Activated CD4-positive, alpha-beta memory T cell treated with anti-CD3 and anti-CD28 coated beads for 36 hours (primary cell): ENCODE measurements at places on chromosomes 6 and 20. TPM values are rescaled to one million over a fixed set of nuclear protein-coding genes. Genes with fewer than 3 reads are reported as not detected.

The VSTM2L gene
- total RNA-seq: not detected

The CLVS2 gene
- not detected for total RNA-seq

The MAVS gene
- total RNA-seq: 24.2 TPM

The SLC22A7 gene
- not detected for total RNA-seq

DNA sequence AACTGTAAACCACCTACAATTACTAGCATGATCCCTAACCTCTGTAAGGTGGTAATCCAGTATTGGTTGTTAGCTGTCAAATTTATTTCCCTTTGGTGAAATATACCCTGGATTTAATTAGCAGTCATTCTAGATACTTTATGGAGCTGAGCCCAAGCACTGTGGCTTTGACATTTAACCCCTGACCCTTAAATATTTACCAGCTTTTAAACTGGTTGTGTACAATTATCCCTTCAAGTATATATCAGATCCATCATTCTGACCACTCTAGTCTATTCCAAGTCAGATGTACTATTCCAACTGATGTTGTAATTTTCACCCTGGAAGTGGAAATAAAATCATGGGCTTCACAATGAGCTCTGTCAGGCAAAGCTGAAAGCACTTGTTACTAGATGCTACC is 229.6 kb downstream of the FOXC1 start:
- H3K27me3 ChIP-seq: no peaks in the 10 kb centered on the region
- DNase-seq: no peak
- H3K4me1 ChIP-seq: no peaks in the 10 kb centered on the region
- no peaks in the 10 kb centered on the region for H3K36me3 ChIP-seq

- no peaks in the 10 kb centered on the region for H3K27me3 ChIP-seq
- no peak for DNase-seq
- H3K27ac ChIP-seq: peak overlapping the region; percentile 93
- H3K4me3 ChIP-seq: no peak overlapping the region
- peaks cover 22% of the 10 kb centered on the region for H3K36me3 ChIP-seq
Observed at GRCh38 chr6:2843138-2843740, 1.6 kb upstream of the SERPINB1 start.

DNA sequence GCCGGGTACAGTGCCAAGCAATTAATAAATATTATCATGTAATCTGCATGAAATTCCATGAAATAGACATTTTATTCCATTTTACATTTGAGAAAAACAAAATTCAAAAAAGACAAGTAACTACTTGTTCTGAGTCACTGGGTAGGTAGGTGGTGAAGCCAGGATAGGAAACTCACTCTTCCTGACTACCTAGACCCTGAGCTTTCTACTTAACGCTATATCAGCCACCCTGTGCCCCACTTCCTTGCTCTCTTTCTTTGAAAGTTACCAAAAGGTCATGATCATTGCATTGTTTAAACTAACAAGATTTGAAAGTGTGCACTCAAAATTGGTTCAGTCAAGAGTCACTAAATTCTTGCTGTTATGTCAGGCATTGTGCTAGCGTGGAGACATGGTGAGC is 235.7 kb downstream of the CD83 start:
- H3K27ac ChIP-seq: no peak overlapping the region
- H3K4me1 ChIP-seq: peaks cover 2% of the 10 kb centered on the region
- no peaks in the 10 kb centered on the region for H3K27me3 ChIP-seq
- DNase-seq: no peak
- H3K4me3 ChIP-seq: no peak overlapping the region
- no peaks in the 10 kb centered on the region for H3K36me3 ChIP-seq

- no peaks in the 10 kb centered on the region for H3K27me3 ChIP-seq
- no peak overlapping the region for H3K4me3 ChIP-seq
- no peaks in the 10 kb centered on the region for H3K36me3 ChIP-seq
- no peaks in the 10 kb centered on the region for H3K4me1 ChIP-seq
- no peak for DNase-seq
Observed at GRCh38 chr6:40377173-40377806, 209.9 kb downstream of the LRFN2 start.

DNA sequence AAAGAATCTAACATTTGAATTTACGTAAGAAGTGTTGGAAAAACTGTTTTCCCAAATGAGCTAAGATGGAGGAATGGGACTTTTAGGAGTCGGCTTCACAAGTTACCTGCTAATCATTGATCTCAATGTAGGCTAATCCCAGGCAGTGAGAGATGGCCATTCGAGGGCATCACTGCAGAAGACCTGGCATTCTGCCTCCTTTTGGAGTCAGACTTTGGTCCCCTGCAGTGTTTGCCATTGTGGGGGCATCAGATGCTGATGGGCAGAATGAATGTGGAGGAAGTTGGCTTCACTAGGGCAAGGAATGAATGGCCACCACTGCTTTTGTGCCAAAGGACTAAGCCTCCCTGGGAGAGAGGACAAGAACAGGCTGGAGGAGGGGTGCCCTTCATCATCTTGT is 55.7 kb upstream of the NKX2-2 start:
- H3K4me3 ChIP-seq: no peak overlapping the region
- no peak overlapping the region for H3K27ac ChIP-seq
- peaks cover 11% of the 10 kb centered on the region for H3K4me1 ChIP-seq
- no peaks in the 10 kb centered on the region for H3K36me3 ChIP-seq
- peaks cover 11% of the 10 kb centered on the region for H3K27me3 ChIP-seq

DNA sequence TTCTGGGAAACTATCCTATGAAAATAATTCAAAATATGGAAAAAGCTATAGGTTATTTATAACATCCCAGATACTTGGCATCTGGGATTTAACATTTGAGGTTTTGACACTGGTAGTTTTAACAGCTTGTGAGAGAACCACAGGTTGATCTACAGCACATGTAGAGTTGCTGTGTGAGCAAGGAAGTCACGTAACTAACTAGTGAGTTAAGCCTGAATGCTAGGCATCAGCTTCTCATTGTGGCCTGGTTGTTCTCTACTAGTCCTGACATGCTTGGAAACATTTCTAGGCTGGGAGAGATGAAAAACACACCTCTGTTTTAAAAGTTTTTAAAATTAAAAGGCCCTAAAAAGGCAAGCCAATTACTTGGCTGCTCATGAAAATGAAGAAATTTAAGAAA is 28.2 kb downstream of the ESF1 start:
- DNase-seq: no peak
- peaks cover 18% of the 10 kb centered on the region for H3K36me3 ChIP-seq
- H3K27me3 ChIP-seq: no peaks in the 10 kb centered on the region
- no peak overlapping the region for H3K4me3 ChIP-seq

- no peaks in the 10 kb centered on the region for H3K27me3 ChIP-seq
- no peak overlapping the region for H3K4me3 ChIP-seq
- no peak overlapping the region for H3K27ac ChIP-seq
- no peak for DNase-seq
- H3K4me1 ChIP-seq: peaks cover 11% of the 10 kb centered on the region
- peaks cover 39% of the 10 kb centered on the region for H3K36me3 ChIP-seq
Observed at GRCh38 chr20:35030136-35030535, 62.5 kb downstream of the TRPC4AP start.

DNA sequence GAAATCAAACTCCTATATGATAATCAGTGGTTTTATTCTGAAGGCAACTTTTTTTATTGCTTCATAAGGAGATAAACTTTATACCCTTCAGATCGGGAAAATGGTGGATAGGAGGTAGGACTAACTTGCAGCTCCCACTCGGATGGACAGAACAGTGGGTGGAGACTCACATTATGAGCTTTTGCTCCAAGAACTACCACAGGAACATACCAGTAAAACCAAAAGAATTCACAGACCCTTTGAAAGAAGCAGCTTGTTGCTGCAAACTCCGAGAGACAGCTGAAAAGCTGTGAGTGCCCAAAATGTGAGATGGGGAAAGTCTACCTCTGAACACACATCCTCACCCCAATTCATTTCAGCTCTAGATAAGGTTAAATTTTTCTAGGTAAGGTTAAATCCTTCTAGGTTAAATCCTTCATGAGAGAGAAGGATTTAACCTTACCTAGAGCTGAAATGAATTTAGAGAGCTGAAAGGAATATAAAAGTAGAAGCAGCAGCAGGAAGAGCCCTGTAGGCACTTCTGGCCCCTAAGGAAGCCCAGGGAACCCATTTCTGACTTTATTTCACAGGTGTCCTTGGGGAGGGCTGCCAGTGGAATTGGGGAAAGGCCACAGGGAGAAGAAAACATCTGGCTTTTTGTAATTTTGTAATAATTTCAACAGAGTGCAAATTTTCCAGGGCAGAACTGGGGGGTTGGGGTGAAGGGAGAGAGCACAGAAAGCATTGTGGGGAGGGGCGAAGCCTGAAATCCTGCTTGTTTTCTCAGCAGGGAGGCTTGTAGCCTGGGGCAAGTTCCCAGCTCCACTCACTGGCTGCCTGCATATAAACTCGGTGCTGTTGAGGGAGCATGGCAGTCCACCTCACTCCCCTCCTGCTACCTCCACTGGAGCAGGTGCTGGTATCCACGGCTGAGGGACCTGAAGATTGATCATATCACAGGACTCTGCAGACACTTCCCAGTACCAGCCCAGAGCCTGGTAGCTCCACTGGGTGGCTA is 65.9 kb upstream of the HCRTR2 start:
- DNase-seq: no peak
- no peak overlapping the region for H3K27ac ChIP-seq
- H3K36me3 ChIP-seq: no peaks in the 10 kb centered on the region
- H3K27me3 ChIP-seq: no peaks in the 10 kb centered on the region

GRCh38 chr6:134047673-134048072 is 4.8 kb downstream of the SLC2A12 start:
- peaks cover 1% of the 10 kb centered on the region for H3K36me3 ChIP-seq
- peaks cover 7% of the 10 kb centered on the region for H3K4me1 ChIP-seq

DNA sequence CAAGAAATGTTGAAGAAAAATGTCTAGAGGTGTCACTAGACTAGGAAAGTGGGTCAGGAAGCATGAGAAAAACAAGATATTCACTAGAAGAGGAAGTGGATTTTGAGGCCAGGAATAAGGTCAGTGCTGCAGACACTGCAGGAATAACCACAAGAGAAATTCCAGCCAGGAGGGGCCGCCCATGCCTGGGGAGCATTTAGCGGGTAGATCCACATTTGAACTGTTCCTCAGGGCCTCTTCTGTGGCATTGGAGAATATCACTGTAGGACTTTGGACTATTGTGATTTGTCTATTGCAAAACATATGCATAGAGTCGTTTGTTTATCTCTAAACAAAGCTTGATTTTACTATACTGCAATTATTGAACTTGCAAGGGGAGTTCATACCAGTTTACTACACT is 49.6 kb upstream of the CCDC28A start:
- no peaks in the 10 kb centered on the region for H3K4me1 ChIP-seq
- no peak overlapping the region for H3K27ac ChIP-seq
- peaks cover 4% of the 10 kb centered on the region for H3K27me3 ChIP-seq
- no peaks in the 10 kb centered on the region for H3K36me3 ChIP-seq
- DNase-seq: no peak
- H3K4me3 ChIP-seq: no peak overlapping the region

DNA sequence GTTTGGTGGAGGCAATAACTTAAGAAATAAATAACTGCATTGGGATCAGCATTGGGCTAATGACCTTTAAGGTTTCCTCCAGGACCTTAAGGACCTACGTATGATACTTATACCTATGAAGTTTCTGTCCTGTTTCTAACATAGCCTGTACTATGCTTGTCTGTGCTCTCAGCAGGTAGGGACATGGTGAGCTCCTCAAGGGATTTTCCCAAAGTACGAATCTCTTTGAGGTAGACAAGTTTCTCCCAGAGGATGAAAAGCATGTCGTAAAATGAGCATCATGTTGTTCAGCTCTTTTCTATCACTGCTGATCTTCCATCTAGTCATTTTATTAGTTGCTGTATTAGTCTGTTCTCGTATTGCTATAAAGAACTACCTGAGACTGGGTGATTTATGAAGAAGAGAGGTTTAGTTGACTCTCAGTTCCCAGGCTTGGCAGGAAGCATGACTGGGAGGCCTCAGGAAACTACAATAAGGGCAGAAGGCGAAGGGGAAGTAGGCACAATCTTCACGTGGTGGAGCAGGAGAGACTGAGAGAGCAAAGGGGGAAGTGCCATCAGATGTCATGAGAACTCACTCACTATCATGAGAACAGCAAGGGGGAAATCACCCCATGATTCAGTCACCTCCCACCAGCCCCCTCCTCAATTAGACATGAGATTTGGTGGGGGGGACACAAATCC is 77.8 kb upstream of the TGM3 start:
- H3K27me3 ChIP-seq: peaks cover 5% of the 10 kb centered on the region
- no peak overlapping the region for H3K4me3 ChIP-seq
- peaks cover 13% of the 10 kb centered on the region for H3K4me1 ChIP-seq
- peak; percentile 64 for DNase-seq
- peaks cover 3% of the 10 kb centered on the region for H3K36me3 ChIP-seq
- H3K27ac ChIP-seq: peak overlapping the region; percentile 6

- DNase-seq: peak; percentile 77
- H3K27me3 ChIP-seq: no peaks in the 10 kb centered on the region
- H3K4me3 ChIP-seq: peak overlapping the region; percentile 4
- H3K4me1 ChIP-seq: peaks cover 65% of the 10 kb centered on the region
- no peaks in the 10 kb centered on the region for H3K36me3 ChIP-seq
- H3K27ac ChIP-seq: peak overlapping the region; percentile 64
Observed at GRCh38 chr6:16769131-16769985, 8.1 kb upstream of the ATXN1 start.

DNA sequence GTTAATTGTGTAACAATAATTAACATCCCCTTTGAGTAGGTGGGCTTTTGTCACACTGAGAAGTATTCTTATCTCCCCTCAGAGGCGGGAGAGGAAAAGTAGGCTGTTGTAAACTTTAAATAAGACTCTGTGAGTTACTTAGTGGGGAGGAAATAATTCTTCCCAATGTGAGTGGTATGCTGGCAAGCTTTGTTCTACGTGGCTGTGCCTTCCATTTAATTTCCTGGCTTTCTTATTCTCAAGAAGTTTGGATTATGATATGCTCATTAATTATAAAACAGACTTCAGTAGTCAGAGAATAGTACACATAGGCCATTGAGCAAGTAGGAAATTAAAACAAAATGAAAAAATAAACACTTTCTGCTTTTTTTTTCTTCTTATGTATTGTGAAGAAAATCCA is 19.1 kb downstream of the ADGRB3 start:
- DNase-seq: no peak
- no peak overlapping the region for H3K27ac ChIP-seq
- H3K4me1 ChIP-seq: no peaks in the 10 kb centered on the region
- H3K4me3 ChIP-seq: no peak overlapping the region
- peaks cover 2% of the 10 kb centered on the region for H3K27me3 ChIP-seq

- H3K36me3 ChIP-seq: peaks cover 4% of the 10 kb centered on the region
- H3K4me1 ChIP-seq: no peaks in the 10 kb centered on the region
- H3K27me3 ChIP-seq: no peaks in the 10 kb centered on the region
- no peak overlapping the region for H3K4me3 ChIP-seq
Observed at GRCh38 chr6:158422629-158423238, 110.5 kb downstream of the TULP4 start.

DNA sequence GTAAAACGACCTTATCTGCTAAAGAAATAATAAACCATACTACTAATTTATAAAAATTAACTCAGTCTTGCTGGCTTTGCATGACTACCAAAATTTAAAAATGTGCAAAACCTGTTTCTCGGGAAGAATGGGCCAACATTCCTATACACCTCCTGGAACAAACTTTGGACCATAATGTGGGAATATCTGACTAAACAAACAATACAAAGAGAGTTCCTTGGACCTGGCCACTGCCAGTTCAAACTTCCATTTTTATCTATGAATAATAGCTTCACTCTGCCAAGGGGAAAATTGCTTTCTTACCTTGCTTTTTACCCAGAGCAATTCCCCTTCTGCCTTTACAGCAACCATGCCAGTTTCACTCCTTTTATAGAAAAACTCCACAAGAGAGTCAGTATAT is 38.7 kb upstream of the POU5F1 start:
- no peak overlapping the region for H3K4me3 ChIP-seq
- H3K36me3 ChIP-seq: no peaks in the 10 kb centered on the region
- no peaks in the 10 kb centered on the region for H3K27me3 ChIP-seq
- no peak overlapping the region for H3K27ac ChIP-seq
- DNase-seq: no peak

GRCh38 chr20:10951216-10951615 is 277.4 kb upstream of the JAG1 start:
- no peaks in the 10 kb centered on the region for H3K4me1 ChIP-seq
- no peaks in the 10 kb centered on the region for H3K36me3 ChIP-seq
- no peak for DNase-seq
- no peak overlapping the region for H3K27ac ChIP-seq
